Central memory CD8-positive, alpha-beta T cell (primary cell): ENCODE measurements at places on chromosomes 7 and 10.

DNA sequence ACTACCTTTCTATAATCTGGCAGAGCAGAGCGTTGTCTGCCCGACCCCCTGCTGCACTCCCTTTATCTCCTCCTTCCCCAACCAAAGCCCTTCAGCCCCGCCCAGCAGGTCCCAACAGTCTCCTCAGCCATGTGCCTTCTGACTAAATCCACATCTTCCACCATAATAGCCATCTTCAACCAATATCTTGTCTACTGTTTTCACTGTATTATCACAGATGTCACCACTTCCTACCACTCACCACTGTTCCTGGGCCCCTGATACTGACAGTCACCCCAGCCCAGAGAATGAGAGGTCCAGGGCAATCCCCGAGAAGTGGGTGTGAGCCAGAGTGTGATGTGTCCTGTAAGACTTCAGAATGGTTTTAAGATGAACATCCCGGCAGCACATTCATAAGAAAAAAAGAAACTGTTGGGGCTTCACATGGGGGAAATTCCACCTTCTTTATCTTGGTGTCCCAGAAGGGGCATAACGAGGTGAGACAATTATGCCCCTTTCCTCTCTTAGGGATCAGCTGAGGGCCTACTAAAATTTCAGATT, 25.3 kb downstream of the CCDC6 start:
- peaks cover 79% of the 10 kb centered on the region for H3K4me1 ChIP-seq
- peaks cover 3% of the 10 kb centered on the region for H3K36me3 ChIP-seq
- peak; percentile 50 for DNase-seq

DNA sequence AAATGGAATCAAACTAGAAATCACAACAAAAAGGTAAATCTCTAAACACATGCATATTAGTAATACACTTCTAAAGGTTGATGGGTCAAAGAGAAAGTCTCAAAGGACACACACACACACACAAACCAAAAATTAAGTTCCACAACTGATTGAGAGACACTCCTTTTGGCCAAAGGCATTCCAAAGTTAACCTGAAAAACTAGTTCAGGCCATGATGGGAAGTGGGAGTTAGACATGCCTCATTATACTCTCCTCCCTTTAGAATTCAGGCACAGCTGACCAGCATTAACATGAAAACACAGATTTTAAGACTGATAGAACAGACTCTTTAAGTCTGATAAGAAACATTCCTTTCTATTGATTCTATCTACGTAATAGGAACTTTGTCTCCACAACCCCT, 332.4 kb upstream of the IGFBP3 start:
- no peaks in the 10 kb centered on the region for H3K36me3 ChIP-seq
- H3K4me1 ChIP-seq, result no peaks in the 10 kb centered on the region
- no peaks in the 10 kb centered on the region for H3K27me3 ChIP-seq
- DNase-seq, result no peak
- no peak overlapping the region for H3K27ac ChIP-seq
- no peak overlapping the region for H3K4me3 ChIP-seq

GRCh38 chr10:43953672-43954071, 305.0 kb upstream of the ZNF32 start:
- H3K4me1 ChIP-seq, result no peaks in the 10 kb centered on the region
- no peak overlapping the region for H3K27ac ChIP-seq
- peak; percentile 6 for DNase-seq
- H3K4me3 ChIP-seq, result no peak overlapping the region
- H3K36me3 ChIP-seq, result peaks cover 2% of the 10 kb centered on the region

DNA sequence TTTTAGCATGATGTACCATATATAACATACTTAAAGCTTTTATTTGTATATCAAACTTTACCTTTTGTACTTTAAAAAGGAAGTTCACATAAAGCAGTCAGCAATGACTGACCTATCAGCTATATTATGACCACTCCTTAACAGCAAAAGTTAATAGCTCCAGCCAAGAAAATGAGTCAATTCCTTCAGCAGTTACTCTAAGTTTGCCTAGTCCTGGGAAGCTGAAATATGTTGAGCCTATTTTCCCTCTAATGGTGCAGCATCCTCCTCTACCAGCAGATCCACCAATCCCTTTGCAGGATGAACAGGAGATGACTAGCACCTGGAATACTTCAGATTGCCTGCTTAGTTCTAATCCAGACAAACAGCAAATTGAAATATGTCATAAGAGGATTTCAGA, 64.2 kb downstream of the CUL2 start:
- H3K27ac ChIP-seq, result peak overlapping the region; percentile 3
- H3K4me1 ChIP-seq, result no peaks in the 10 kb centered on the region
- DNase-seq, result no peak
- no peak overlapping the region for H3K4me3 ChIP-seq
- no peaks in the 10 kb centered on the region for H3K27me3 ChIP-seq

- no peaks in the 10 kb centered on the region for H3K36me3 ChIP-seq
- DNase-seq, result no peak
- H3K27me3 ChIP-seq, result no peaks in the 10 kb centered on the region
- no peak overlapping the region for H3K4me3 ChIP-seq
- H3K4me1 ChIP-seq, result no peaks in the 10 kb centered on the region
- H3K27ac ChIP-seq, result no peak overlapping the region
These were observed 1.5 kb downstream of the GRM3 start for GRCh38 chr7:86645225-86645608.

- no peak for DNase-seq
- peak overlapping the region; percentile 0 for H3K27ac ChIP-seq
- H3K4me1 ChIP-seq, result peaks cover 70% of the 10 kb centered on the region
- H3K27me3 ChIP-seq, result no peaks in the 10 kb centered on the region
- H3K36me3 ChIP-seq, result peaks cover 2% of the 10 kb centered on the region
These were observed 31.5 kb downstream of the ADD3 start for GRCh38 chr10:110039254-110039653.

DNA sequence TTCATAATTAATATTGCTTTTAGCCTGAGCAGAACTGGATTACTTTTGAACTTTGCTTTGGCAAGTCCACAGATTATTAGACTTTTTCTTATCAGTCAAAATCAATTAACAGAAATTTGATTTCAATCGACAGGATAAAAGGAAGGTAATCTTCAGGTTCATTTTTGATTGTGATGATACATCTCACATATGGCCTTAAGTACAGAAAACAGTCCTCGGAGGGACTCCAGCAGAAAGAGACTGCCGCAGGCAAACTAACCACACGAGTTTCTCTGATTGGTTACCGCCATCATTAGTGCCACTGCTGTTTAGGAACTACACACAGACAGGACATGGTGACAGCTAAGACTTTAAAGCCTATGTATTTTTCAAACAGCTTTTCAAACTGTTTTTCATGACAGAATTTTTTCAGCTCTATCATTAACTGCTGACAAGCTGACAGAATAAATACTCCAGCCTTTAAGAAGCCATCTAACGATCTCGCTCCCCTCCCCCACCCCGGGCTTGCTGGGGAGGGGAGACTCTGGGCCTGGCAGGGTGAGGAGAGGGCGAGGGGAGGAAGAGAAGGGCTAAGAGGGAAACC, 668.2 kb downstream of the KCNMA1 start:
- no peak for DNase-seq
- H3K27me3 ChIP-seq, result peaks cover 32% of the 10 kb centered on the region
- H3K4me1 ChIP-seq, result no peaks in the 10 kb centered on the region
- H3K36me3 ChIP-seq, result no peaks in the 10 kb centered on the region
- no peak overlapping the region for H3K4me3 ChIP-seq
- H3K27ac ChIP-seq, result no peak overlapping the region

- no peak for DNase-seq
- H3K27ac ChIP-seq, result no peak overlapping the region
- no peaks in the 10 kb centered on the region for H3K27me3 ChIP-seq
- peaks cover 75% of the 10 kb centered on the region for H3K36me3 ChIP-seq
These were observed 277.0 kb downstream of the USP6NL start for GRCh38 chr10:11334436-11334835.

DNA sequence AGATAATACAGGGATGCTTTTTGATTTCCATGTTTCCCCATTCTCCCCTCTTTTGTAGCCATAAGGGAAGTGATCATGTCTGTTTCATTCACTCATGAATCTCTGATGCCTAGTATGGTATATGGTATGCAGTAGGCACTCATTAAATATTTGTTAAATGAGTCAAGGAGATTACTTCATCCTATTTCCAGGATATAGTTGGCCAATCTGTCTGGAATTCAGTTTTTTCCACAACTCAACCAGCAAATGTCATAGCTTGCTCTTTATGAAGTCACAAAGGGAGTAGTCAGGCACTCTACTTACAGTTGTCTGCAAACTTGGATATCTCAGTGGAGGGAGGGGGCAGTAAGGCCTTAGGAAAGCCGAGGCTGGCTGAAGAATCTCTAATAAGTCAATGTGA, 853.6 kb downstream of the LRMDA start:
- no peaks in the 10 kb centered on the region for H3K27me3 ChIP-seq
- H3K36me3 ChIP-seq, result no peaks in the 10 kb centered on the region
- DNase-seq, result no peak

DNA sequence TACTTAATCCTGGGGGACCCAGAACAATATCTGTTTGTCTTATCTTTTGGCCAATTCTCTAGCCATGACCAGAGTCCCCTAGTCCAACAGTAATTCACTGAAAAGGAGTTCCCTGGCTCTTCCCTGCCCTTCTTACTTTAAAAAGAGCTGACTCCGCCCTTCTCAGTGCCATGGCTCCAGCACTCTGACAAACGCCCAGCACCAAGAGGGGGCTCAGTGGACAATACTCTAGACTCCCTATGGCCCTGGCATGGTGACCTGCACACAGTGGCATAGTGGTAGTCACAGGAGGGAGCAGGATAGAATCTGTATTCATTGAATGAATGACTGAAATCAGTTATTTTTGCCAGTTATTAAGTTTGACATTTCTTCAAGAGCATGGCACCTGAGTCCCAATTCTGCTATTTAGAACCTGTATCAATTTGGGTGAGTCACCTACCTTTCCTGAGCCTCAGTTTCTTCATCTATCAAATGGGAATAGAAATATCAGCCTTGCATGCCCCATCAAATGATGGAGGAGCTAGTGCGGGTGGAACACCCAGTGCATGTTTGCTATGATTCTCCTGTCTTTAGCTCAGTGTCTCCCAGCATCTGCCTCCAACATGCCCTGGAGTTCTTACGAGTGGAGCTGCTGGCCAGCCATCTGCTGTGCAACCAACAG, 69.4 kb downstream of the CLEC2L start:
- no peak for DNase-seq
- H3K27ac ChIP-seq, result no peak overlapping the region
- H3K4me1 ChIP-seq, result no peaks in the 10 kb centered on the region
- H3K4me3 ChIP-seq, result no peak overlapping the region

- no peaks in the 10 kb centered on the region for H3K36me3 ChIP-seq
- H3K4me3 ChIP-seq, result no peak overlapping the region
- no peaks in the 10 kb centered on the region for H3K4me1 ChIP-seq
These were observed 16.0 kb downstream of the CYP3A43 start for GRCh38 chr7:99843808-99844207.

GRCh38 chr7:141575164-141575563, 24.0 kb downstream of the AGK start:
- H3K4me3 ChIP-seq, result no peak overlapping the region
- no peak overlapping the region for H3K27ac ChIP-seq
- peaks cover 17% of the 10 kb centered on the region for H3K4me1 ChIP-seq
- peaks cover 16% of the 10 kb centered on the region for H3K36me3 ChIP-seq
- DNase-seq, result no peak

GRCh38 chr7:27684491-27684890, 21.8 kb upstream of the HIBADH start:
- H3K27ac ChIP-seq, result no peak overlapping the region
- H3K27me3 ChIP-seq, result peaks cover 18% of the 10 kb centered on the region
- no peaks in the 10 kb centered on the region for H3K36me3 ChIP-seq

- no peaks in the 10 kb centered on the region for H3K4me1 ChIP-seq
- H3K36me3 ChIP-seq, result no peaks in the 10 kb centered on the region
- H3K27ac ChIP-seq, result no peak overlapping the region
- DNase-seq, result no peak
These were observed 29.4 kb upstream of the CACNA2D1 start for GRCh38 chr7:82472966-82473365.

GRCh38 chr10:4474829-4475228, 351.2 kb upstream of the AKR1E2 start:
- DNase-seq, result no peak
- H3K27ac ChIP-seq, result no peak overlapping the region
- no peaks in the 10 kb centered on the region for H3K36me3 ChIP-seq
- H3K4me1 ChIP-seq, result no peaks in the 10 kb centered on the region
- H3K4me3 ChIP-seq, result no peak overlapping the region

- H3K27ac ChIP-seq, result no peak overlapping the region
- no peak for DNase-seq
- H3K4me1 ChIP-seq, result no peaks in the 10 kb centered on the region
- no peak overlapping the region for H3K4me3 ChIP-seq
- H3K36me3 ChIP-seq, result no peaks in the 10 kb centered on the region
These were observed 182.7 kb upstream of the MKLN1 start for GRCh38 chr7:131145026-131145425.

- H3K4me3 ChIP-seq, result no peak overlapping the region
- H3K27me3 ChIP-seq, result no peaks in the 10 kb centered on the region
- no peak for DNase-seq
- H3K36me3 ChIP-seq, result peaks cover 15% of the 10 kb centered on the region
- peaks cover 26% of the 10 kb centered on the region for H3K4me1 ChIP-seq
These were observed 187.1 kb downstream of the MLLT10 start for GRCh38 chr10:21721000-21721665.

GRCh38 chr7:69516238-69516820, 81.9 kb upstream of the AUTS2 start:
- no peak for DNase-seq
- H3K4me3 ChIP-seq, result no peak overlapping the region
- H3K27ac ChIP-seq, result no peak overlapping the region
- H3K36me3 ChIP-seq, result no peaks in the 10 kb centered on the region
- H3K27me3 ChIP-seq, result peaks cover 9% of the 10 kb centered on the region

DNA sequence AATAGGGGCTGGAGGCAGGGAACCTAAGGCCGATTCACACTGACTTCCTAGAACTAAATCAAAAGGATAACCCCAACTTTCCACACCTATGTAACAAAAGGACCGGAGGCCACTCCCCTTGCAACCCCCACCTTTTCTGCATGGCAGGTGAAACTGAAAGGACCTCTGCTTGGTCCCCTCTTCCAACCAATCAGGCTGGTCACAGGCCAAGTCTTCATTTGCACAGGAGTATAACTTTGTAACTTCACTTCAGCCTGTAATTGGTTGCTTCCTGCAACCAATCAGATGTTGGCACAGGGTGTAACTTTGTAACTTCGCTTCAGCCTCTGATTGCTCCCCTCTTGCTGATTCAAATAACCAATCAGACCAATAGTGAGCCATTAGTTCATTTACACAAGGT, 190.0 kb downstream of the FAM107B start:
- no peak for DNase-seq
- peaks cover 92% of the 10 kb centered on the region for H3K4me1 ChIP-seq
- H3K4me3 ChIP-seq, result peak overlapping the region; percentile 77
- peak overlapping the region; percentile 99 for H3K27ac ChIP-seq

GRCh38 chr7:103115771-103116170, 33.1 kb downstream of the NAPEPLD start:
- H3K27me3 ChIP-seq, result no peaks in the 10 kb centered on the region
- H3K36me3 ChIP-seq, result peaks cover 18% of the 10 kb centered on the region
- no peaks in the 10 kb centered on the region for H3K4me1 ChIP-seq
- H3K27ac ChIP-seq, result no peak overlapping the region
- no peak overlapping the region for H3K4me3 ChIP-seq
